Natural killer cell (primary cell): ENCODE measurements at places on chromosomes 6 and 20. TPM values are rescaled to one million over a fixed set of nuclear protein-coding genes. Genes with fewer than 3 reads are reported as not detected.

GRCh38 chr20:63374504-63374903, 13.4 kb upstream of the CHRNA4 start:
- DNase-seq = no peak

- no peak for DNase-seq
Observed at GRCh38 chr20:43835944-43836508, 78.6 kb upstream of the TOX2 start.

DNA sequence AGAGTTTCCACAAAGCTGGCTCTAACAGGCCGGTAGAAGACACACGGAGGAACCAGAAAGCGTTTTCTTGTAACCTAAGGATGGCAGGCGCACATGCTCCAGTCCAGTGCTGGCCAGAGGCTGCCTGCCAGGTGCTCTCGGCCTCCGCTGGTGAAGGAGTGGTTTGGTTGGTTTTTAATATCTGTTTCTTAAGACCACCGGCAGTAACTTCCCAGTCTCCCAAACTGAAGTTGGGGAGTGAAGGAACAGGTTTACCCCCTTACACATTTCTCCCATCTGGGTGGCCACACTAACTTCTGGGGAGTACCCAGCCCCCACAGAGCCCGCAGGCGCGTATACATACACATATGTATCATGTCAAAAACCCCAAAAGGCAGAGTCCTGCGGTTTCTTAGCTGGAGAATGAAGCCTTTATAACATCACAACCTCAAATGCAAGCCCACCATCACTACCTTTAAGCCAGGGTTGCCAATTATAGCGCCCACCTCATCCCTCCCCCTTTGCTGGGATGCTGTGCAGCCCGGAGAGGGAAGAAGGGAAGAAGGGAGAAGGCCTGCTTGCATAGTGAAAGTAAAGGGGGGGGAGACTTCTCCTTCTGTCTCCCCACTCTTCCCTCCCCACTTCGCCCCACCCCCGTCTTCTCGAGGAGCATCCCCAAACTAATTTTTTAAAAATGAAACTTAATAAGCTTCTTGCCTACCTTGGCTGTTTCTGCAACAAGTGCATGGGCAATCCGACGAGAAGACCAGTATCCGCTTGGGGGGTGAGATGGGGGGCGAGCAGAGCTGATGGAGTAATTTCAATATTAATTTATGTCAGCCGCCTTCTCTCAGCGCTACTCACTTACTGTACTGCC, 1.0 kb downstream of the TRERF1 start:
- no peak for DNase-seq

GRCh38 chr20:18705910-18706309, 107.7 kb upstream of the SCP2D1 start:
- no peak for DNase-seq

GRCh38 chr6:30823534-30823865, 60.8 kb upstream of the DDR1 start:
- DNase-seq = no peak

DNA sequence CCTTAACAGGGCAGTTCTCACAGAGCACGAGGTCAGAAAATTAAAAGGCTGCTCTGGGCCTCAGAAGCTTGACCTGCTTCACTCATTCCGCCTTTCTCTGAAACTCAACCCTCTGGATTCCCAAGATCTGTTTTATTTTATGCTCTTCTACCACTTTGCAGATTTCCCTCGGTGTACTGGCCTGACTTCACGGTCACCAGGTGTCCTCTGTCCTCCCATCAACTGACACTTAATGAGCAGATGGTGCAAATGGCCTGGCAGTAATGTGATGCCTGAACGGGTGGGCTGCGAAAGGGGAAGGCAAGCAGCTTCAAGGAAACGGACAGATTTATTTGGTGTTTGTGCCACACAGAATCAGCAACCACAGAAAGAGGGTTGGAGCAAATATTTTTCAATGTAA, 169.7 kb upstream of the TFAP2D start:
- no peak for DNase-seq

DNA sequence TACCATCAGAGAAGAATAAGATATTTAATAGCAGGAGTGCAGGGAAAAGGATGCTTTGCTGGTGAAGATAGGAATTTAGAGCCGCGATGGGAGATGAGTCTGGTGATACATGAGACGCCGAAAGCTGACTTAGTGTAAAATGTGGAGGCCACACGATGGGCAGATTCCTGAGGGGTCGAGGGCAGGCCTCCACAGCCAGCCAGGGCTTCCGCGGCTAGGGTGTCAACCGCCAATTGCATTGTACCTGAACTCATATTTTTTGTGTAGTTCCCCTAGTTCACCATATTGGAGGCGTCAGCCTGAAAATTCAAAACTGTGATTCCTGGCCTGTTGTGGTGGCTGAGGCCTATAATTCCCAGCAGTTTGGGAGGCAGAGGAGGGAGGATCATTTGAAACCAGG, 8.5 kb downstream of the ETV7 start:
- no peak for DNase-seq

GRCh38 chr6:52227495-52227894, 16.8 kb downstream of the IL17F start:
- no peak for DNase-seq

- no peak for DNase-seq
Observed at GRCh38 chr20:25389858-25390537, 637 bp downstream of the ABHD12 start.

DNA sequence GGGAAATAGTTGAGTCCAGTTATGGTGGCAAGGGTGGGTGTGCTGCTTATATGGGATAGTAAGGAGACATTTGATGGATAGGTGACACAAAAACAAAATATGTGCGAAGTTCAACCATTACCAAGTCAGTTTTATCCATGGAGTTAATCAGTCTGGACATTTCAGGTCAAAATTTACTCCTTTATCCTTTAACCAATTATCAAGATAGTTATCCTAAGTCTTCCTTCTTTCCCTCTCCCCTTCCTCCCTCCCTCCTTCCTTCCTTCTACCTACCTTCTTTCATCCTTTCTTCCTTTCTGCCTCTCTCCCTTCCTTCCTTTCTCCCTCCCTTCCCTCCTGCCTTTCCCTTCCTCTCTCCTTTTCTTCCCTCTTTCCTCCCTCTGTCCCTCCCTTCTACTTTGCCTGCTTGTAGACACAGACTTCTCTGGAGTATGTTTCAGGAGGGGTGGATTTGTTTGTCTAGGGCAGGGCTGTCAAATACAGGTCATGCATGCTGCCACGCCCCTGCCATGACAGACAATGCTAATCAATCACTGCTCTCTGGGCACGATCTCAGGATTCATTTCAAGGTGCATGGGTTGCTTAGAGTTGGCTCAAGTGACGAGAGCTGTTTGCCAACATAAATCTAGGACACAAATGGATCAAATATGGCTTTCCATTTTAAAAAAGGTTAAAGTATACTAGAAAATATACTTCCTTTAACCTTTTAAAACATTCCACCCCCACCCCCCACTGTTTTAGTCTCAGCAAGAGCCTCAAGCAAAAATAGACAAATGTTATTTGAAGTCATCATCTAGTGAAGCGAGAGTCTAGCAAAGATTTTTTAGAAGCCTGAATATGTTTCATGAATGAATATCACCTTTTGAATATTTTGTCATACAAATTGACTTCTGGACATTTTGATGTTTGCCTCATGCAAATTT, 281.6 kb upstream of the CITED2 start:
- DNase-seq = no peak

- no peak for DNase-seq
Observed at GRCh38 chr6:1463275-1463674, 73.9 kb downstream of the FOXF2 start.

- no peak for DNase-seq
Observed at GRCh38 chr6:32752580-32752979, 10.8 kb downstream of the HLA-DQB2 start.

DNA sequence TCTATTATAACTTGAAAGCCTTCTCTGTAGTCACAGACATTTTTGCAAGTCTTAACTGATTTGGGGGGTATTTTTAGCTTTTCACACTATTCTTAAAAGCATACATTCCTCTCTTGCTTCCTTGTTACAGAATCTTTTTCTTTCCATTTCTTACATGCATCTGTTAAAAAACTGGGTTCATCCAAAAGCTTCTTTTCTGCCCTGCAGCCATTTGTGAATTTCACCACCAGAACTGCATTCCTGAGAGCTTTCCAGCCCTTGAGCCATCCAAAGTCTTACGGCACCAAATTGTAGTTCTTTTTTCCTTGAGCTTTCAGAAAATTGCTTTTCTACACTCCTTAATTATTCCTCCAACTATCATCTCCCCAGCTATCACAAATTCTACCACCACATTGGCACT, 19.7 kb upstream of the GSTA4 start:
- no peak for DNase-seq

GRCh38 chr20:50729901-50730764, 1.2 kb upstream of the PARD6B start:
- peak; percentile 16 for DNase-seq

DNA sequence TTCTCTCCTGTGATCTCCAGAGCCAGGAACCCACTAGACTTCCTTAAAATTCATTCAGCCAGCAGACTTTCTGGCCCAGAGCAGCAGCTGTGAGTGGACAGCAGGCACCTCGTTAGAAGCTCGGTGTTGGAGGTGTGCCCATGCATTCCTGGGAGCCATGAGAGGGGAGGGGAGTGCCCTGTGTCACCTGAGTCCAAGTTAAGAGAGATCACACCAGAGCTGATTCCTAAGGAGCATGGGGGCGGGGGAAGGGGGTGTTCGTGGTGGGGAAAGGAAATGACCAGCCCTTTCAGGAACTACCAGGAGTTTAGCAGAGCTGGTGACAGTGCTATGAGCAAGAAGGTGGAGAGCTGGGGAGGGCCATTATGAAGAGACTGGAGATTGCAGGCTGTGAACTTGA, 46.9 kb downstream of the GFRA4 start:
- no peak for DNase-seq

DNA sequence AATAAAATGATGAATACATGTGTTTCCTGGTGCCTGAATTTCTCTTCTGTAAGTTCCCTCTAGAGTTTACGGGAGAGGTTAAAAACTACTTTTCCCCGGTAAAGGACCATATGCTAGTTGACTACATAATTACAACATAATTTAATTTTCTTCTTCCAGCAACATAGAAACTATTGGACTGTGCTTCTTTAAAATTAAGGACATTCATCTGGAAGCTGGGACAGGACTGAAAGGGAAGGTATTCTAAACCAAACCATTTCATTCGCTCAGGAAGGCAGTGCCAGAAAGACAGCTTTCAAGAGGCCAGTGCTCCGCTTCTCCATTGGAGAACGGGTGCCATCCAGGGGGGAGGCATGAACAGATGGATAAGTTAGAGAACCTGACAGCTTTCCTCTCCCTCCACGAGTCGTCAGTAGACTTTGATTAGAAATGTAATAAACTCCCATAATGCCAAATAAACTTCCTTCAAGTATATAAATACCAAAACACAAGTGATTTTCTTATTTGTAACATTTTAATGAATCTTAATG, 458.0 kb upstream of the SOX4 start:
- no peak for DNase-seq

DNA sequence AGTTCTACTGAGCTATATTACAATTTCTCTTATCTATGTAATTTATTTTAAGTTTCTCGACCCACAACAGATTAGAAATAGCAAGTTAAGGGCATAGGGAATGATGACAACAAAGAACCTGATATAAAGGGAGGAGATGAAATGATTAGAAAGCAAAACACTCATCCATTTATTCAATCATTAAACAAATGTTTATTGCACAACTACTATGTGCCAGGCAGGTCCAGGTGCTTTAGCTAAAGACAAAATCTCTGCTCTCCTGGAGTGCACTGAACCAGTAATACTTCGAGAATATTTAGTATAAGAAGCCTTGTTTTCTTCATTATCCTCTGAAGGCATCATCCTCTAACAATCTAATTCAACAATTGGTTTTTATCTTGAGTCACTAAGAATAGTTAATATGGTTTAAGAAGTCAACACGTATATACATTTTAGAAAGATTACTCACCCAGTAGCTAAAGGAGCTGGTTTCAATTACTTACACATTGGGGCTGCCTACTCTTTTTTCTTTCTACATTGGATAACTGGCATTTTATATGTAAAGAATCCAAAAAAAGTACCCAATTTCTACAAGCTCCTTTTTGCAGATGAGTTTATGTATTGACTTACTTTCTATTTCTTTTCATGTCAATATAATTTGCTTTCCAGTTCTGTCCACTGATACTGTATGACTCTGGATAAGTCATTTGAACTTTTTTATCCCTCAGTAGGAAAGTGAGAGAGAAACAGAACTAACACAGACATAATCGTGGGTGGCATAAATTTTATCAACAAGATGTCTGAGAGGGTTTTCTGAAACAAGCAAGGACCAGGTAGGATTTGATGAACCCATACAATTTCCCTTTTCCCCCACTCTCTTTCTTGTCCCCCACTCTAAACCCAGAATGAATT, 312.6 kb downstream of the CLIC5 start:
- no peak for DNase-seq

The VGLL2 gene
- total RNA-seq = not detected

The SLC25A27 gene
- not detected for total RNA-seq

The SPTLC3 gene
- 4.6 TPM for total RNA-seq

The IDH3B gene
- total RNA-seq = 149 TPM

The NRN1 gene
- not detected for total RNA-seq

The SPEF1 gene
- total RNA-seq = 0.23 TPM

The FOXS1 gene
- not detected for total RNA-seq

The IL20RA gene
- not detected for total RNA-seq
